Trophoblast cell (in vitro differentiated cells and primary cell): ENCODE measurements at places on chromosomes 11 and 22.

- no peak for DNase-seq
Observed at GRCh38 chr11:92601048-92601447, 368.4 kb upstream of the MTNR1B start.

- no peak for DNase-seq
Observed at GRCh38 chr11:125960771-125961170, 14.9 kb downstream of the VSIG10L2 start.

DNA sequence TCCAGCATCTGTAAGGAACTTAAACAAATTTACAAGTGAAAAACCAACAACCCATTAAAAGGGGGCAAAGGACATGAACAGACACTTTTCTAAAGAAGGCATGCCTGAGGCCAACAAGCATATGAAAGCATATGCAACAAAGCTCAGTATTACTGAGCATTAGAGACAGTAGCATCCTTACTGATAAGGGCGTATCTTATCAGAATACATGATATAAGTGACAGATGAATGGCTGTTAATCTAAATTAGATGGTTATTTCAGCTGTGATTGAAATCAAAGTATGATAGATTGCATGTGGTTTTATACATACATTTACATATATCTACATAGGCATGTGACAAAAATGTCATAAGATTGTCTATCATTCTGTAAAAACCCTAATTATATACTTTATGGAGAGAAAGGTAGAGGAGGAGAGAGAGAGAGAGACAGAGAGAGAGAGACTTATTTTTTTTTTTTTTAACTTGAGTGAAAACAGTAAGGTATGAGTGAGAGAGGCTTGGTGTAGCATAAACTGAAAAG, 1240.7 kb downstream of the FAM181B start:
- DNase-seq: no peak

- peak; percentile 68 for DNase-seq
Observed at GRCh38 chr11:12372111-12372510, 5.3 kb upstream of the PARVA start.

DNA sequence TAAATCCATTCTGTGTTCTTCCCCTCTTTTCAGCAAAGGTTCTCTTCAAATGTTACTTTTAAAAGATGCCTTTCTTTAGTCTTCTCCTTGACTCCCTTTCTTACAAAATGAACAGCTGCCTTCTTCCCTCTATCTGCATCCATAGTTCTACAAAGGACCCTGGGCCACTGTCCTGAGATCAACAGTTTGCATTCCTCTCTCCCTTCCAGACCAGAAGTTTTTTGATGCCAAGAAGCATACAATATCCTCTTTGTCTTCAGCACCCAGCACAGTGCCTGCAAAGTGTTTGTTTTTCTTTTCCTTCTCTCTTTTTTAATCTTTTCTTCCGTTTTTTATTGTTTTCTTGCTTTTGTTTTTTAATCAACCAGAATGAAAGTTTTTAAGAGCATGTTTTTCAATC, 183.5 kb upstream of the SNX19 start:
- DNase-seq: no peak

DNA sequence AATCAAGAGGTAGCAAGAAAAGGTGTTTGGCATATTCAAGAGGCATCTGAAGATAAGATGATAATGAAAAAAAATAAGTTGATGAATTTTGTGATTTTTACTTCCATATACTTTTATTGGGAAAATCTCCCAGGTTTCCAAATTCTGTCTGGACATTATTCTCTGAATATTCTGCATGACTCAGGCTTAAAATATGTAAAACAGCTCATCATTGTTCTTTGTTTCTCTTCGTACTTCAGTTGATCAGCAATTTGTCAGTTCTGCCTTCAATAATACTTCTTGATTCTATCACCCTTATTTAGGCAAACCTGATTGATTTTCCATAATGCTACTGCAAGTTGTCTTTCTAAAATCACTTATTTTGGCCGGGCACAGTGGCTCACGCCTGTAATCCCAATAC, 30.2 kb downstream of the GTF2H1 start:
- DNase-seq: peak; percentile 45

- no peak for DNase-seq
Observed at GRCh38 chr11:118200901-118201680, 23.7 kb downstream of the JAML start.

DNA sequence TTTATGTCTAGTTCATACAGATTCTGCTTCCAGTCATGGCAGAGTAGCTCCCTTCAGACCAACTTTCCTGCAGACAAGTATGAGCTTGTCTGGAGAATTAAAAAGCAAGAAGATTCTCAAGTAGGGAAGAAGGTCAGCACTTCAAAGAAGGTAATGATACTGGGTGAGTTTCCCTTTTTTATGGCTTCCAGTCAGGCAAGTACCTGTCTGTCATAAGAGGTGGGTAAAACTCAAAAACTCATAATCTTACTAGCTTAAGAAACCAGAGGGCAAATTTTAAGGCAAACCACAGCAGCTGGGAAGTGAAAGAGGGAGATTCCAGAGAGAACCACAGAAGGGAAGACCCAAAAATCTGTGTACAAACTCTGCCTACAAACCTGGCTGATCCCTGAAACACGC, 54.2 kb downstream of the DENND5A start:
- DNase-seq: no peak

GRCh38 chr11:19441752-19442553, 201.2 kb upstream of the E2F8 start:
- DNase-seq: peak; percentile 94

DNA sequence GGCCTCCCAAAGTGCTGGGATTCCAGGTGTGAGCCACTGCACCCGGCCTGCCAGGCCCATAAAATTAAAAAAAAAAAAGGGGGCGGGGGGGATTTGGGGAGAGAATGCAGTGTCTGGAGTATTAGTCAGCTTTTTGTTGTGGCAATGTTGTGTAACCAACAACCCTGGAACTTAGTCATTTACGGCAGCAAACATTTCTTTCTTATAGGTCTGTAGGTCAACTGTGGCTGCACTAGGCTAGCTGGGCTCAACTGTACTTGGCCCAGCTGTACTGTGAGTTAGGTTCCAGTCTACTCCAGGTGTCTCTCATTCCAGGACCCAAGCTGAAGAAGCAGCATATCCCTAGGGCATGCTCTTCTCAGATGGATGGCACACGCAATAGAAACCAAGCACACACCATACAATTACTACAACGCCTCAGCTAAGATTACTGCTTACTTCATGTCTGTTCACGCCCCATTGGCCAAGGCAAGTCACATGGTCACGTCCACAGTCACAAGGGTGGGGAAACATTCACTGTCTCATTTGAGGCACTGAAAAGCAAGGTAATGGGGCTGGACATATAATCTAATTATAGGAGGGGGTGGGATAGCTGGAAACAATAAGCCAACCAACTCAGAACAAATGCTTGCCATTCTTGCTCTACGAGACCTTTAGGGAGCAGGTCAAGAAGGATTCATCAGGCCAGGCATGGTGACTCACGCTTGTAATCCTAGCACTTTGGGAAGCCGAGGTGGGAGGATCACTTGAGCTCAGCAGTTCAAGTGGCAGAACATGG, 10.4 kb upstream of the SPINDOC start:
- peak; percentile 75 for DNase-seq

- DNase-seq: no peak
Observed at GRCh38 chr11:79330651-79331050, 110.2 kb downstream of the TENM4 start.

- no peak for DNase-seq
Observed at GRCh38 chr11:100863080-100863581, 176.0 kb downstream of the ARHGAP42 start.

GRCh38 chr22:45587638-45588505, 83.8 kb upstream of the ATXN10 start:
- peak; percentile 30 for DNase-seq

DNA sequence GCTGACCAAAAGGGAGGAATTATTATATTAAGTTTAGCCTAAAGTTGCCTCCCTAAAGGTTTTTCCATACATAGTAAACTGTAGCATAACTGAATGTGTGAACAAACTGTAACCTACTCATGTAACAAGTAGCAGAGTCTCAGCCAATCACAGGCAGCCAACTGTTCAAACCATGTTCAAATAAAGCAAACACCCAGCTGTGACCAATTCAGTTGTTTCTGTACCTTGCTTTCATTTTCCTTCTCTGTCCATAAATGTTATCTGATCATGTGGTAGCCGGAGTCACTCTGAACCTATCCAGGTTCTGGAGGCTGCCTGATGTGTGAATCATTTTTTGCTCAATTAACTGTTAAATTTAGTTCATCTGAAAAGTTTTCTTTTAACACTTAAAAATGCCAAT, 373.5 kb downstream of the GUCY1A2 start:
- no peak for DNase-seq

- no peak for DNase-seq
Observed at GRCh38 chr11:126347751-126348668, 7.5 kb upstream of the ST3GAL4 start.

- DNase-seq: peak; percentile 1
Observed at GRCh38 chr11:24779791-24780190, 282.9 kb downstream of the LUZP2 start.

GRCh38 chr11:37078521-37078920, 480.5 kb upstream of the RAG2 start:
- DNase-seq: no peak

DNA sequence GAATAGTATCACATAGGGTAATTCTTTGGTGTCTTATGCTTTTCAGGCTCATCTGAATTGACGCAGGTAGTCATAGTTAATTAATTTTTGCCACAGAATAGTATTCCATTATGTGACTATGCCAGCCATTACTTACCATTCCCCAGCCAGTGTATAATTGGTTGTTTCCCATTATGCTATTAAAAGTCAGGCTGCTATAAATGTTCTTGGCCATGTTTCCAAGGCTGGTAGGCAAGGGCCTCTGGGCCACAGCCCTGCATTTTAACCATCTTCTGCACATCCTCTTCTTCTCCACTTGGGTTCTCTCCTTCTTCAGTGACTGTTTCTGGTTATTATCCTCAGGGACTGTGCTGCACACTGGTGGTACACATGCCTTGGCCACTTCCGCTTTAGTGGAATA, 190.9 kb downstream of the ADAMTS15 start:
- DNase-seq: no peak

DNA sequence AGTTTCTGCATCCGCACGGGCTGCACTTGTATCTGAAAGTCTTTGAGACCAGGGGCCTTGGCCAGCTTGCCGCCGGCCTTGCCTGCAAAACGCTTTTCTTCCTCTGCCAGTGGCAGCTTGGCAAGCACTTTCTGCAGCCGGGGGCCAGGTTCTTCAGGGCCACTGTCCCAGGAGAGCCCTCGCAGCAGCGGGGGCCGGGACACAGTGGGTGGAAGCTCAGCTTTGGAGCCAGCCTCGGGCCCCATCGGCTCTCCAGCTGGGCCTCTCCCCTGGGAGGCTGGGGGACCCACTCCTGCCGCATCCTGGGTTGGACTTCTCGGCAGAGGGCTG, 57.5 kb upstream of the LYVE1 start:
- DNase-seq: no peak

DNA sequence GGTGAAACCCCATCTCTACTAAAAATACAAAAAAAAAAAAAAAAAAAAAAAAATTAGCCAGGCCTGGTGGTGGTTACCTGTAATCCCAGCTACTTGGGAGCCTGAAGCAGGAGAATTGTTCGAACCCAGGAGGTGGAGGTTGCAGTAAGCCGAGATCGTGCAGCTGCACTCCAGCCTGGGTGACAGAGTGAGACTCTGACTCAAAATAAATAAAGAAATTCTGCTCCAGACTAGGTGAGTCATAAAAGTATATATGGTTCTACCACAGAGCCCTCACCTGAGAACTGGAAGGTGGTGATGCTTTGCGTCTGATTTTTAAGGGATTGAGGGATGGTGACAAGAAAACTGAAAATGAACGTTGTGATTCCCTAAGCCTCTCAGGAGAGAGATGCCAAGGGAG, 58.4 kb downstream of the NTM start:
- no peak for DNase-seq
